Cardiac muscle cell (in vitro differentiated cells and primary cell): ENCODE measurements at places on chromosomes 12 and 14.

GRCh38 chr12:87511371-87511770, 517.8 kb downstream of the C12orf50 start:
- H3K4me3 ChIP-seq, result no peak overlapping the region
- H3K27ac ChIP-seq, result no peak overlapping the region
- no peaks in the 10 kb centered on the region for H3K4me1 ChIP-seq
- peak; percentile 22 for DNase-seq
- H3K36me3 ChIP-seq, result no peaks in the 10 kb centered on the region
- H3K27me3 ChIP-seq, result no peaks in the 10 kb centered on the region

GRCh38 chr14:101334656-101335055, 226.6 kb upstream of the DIO3 start:
- no peak overlapping the region for H3K27ac ChIP-seq
- no peaks in the 10 kb centered on the region for H3K27me3 ChIP-seq
- H3K4me3 ChIP-seq, result no peak overlapping the region
- DNase-seq, result no peak

DNA sequence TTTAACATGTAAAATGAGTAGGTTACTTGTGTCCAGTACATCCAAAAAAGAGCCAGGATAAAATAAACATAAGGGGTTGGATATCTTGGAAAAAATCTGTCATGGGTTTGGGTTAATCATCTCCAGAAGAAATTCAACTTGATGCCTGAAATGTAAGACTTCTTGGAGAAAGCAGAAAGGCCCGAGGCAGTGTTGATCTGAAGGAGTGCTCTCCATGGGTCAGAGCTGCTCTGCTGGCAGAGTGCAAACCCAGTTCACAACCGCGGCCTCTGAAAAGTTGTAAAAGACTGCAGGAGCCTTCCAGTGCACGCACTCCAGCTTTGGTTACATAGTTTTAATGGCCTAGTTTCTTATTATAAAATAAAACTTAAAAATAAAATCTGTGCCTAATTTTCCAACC, 97.3 kb upstream of the ALX1 start:
- no peak overlapping the region for H3K27ac ChIP-seq
- H3K4me3 ChIP-seq, result no peak overlapping the region
- no peak for DNase-seq
- no peaks in the 10 kb centered on the region for H3K4me1 ChIP-seq
- no peaks in the 10 kb centered on the region for H3K36me3 ChIP-seq

- peaks cover 6% of the 10 kb centered on the region for H3K4me1 ChIP-seq
- DNase-seq, result no peak
- no peaks in the 10 kb centered on the region for H3K36me3 ChIP-seq
- no peak overlapping the region for H3K4me3 ChIP-seq
- H3K27me3 ChIP-seq, result peaks cover 10% of the 10 kb centered on the region
These were observed 118.2 kb downstream of the TSPAN9 start for GRCh38 chr12:3195337-3195736.
